ENCODE measurements at places on chromosomes 3 and 15. TPM values are rescaled to one million over a fixed set of nuclear protein-coding genes. Genes with fewer than 3 reads are reported as not detected.

MYO5A gene
- total RNA-seq: 70.9 TPM

PLD1 gene
- 47.6 TPM for total RNA-seq

PCOLCE2 gene
- 0.58 TPM for total RNA-seq

GABRB3 gene
- 0.05 TPM for total RNA-seq

All from glomerular endothelial cell (primary cell).